ENCODE measurements at places on chromosomes 6 and 20.

DNA sequence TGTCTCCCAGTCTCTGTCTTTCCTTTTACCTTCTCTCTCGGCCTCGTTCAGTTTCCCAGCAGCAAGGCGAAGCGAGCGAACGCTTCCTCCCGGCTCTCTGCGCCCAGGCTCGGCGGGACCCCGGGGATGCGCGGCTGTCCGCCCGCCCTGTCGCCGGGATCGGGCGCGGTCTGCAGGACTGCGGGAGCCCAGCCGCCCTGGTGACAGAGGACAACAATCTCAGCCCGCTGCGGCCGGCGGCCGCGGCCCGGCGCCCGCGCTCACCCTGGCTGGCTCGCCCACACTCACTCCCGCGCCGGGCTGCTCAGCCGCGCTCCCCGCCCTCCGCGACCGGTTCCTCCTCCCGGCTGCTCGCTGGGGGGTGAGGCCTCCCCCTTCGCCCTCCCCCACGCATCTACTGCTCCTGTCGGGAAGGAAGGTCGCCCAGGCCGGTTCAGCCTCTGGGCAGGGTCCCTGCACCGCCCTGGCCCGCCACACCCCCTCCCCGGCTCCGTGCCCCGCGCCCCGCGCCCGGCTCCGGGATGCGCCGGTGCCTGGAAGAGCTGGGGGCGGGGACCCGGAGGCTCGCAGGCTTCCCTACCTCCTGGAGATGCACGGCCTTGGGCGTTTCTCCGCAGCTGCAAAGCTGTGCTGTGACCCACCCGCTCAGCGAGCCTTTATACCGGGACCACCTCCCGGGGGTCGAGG, 410 bp downstream of the SYNE1 start:
- no peak for DNase-seq

DNA sequence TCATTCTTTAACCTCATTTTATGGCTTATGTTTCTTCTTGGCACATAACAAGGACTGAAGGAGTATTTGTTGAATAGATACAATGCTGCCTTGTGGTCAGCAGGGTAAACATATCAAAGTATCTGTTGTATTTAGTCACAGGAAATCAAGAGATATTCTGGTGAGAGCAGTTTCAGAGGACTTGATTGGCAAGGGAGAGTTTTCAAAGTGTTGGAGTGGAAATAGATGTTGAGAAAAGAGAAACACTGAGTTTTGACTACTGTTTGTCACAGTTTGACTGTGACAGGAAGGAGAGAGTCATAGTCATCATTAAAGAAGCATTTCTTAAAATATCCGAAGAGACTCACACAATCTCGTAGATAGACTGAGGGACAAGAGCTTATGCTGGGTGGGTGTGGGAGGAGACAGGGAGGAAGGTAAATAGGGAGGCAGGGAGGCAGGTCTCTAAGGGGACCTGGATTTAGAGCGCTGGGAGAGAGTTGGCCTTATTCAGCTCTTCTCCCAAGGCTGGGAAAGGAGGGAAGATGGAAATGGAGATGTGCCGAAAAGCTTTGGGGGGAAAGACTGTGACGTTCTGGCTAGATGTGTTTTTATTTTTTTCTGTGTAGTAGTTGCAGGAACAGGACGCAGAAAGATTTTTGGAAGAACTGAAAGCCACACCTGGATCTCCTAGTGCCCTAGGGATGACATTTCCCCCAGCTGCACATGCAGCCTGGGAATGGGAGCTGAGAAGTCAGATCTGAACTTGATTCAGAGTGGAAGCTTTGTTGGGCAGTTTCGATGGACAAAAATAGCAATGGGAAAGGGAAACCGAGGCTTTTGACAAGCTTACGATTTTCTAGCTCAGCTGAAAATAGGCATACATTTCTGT, 65.0 kb upstream of the IFNGR1 start:
- no peak for DNase-seq

DNA sequence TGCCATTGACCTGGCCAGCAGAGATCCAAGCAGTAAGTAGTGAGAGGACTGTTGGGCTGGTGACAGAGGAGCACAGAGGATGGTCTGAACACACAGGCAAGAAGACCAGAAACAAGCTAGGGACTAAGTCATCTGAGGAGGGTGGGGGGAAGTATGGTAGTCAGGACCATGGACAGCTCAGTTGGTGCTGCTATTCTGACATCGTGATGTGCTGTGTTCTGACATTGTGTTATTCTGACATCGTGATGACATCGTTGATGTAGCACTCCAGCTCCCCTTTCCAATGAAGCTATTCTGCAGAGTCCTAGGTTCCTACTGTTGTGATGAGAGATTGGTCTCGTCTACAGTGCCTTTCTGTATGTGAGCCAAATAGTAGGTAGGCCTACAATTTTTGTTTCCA, 28.7 kb downstream of the CFAP206 start:
- DNase-seq, result peak; percentile 16

GRCh38 chr6:20334334-20334733, 67.3 kb upstream of the E2F3 start:
- no peak for DNase-seq

- DNase-seq, result no peak
Measured at GRCh38 chr6:53983301-53983700, 127.9 kb upstream of the MLIP start.

- DNase-seq, result no peak
Measured at GRCh38 chr6:26187981-26188635, 100.9 kb downstream of the HFE start.

- DNase-seq, result no peak
Measured at GRCh38 chr6:45036103-45036502, 292.0 kb upstream of the RUNX2 start.

DNA sequence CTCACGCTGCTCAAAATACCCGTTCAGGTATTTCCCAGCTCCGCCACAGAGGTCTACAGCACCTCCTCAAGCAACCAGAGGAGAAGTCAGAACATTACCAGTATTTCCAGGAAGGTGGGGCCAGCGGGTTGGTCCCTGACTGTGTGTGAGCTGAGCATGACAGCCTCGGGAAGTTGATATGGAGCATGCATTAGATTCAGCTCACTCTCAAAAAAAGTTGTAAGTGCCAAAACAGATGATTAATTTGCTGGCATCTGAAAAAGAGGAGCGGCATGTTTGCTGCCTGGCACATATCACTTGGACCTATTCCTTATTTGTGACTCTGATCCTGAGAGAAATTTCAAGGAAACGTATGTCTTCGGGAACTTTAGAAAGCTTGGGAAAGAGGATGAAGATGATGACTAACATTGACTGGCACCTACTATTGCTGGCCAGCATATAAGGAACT, 32.3 kb downstream of the ELOVL2 start:
- no peak for DNase-seq

DNA sequence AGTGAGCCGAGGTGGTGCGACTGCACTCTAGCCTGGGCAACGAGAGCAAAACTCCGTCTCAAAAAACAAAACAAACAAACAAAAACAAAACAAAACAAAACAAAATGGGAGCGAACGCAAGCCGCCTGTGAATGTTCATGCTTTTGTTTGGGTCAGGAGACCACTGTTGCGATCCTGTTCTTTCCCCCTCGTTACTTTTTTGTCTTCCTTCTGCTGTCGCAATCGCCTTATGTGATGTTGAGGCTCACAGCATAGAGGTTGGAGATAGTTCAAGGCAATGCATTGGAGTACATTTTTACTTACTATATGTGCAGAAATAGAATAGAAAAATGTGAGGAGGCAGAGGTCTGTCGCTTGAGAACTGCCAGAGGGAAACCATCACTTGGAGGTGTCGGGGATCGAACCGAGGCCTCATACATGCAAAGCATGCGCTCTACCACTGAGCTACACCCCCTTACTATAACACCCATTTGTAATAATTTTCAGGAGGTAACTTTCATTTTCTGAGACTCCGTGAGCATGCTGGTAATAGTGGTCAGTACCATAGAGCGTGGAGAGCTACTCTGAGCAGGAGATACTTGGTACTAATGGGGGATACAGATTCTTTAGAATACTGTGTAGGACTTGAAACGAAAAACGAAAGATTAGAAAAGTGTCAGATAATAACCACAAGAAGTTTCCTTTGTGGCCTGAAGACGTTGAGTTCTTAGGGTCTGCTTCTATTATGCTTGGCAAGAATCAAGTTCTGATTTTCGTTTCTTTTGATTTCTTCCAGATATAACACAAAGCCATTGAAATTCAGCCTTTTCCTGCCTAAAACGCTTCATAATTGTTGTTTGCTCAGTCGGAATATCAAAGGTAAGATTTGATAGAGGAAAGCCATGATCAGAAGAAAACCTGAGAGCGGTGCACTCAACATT, 121.1 kb downstream of the TRIM27 start:
- no peak for DNase-seq

DNA sequence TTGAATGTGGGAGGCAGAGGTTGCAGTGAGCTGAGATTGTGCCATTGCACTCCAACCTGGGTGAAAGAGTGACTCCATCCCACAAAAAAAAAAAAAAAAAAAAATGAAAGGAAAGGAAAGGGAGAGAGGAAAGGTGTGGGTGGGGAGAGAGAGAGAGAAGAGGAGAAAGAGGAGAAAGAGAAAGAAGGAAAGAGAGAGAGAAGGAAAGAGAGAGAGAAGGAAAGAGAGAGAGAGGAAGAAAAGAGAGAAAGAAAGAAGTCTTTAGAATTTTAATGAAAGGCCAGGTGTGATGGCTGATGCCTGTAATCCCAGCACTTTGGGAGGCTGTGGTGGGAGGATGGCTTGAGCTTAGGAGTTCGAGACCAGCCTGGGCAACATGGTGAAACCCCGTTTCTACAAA, 7.7 kb upstream of the BCAS4 start:
- no peak for DNase-seq

- no peak for DNase-seq
Measured at GRCh38 chr6:157867981-157868380, 44.9 kb downstream of the SNX9 start.

- no peak for DNase-seq
Measured at GRCh38 chr20:51610111-51610510, 67.6 kb upstream of the NFATC2 start.

- no peak for DNase-seq
Measured at GRCh38 chr6:4607793-4608192, 168.4 kb upstream of the CDYL start.

- DNase-seq, result peak; percentile 79
Measured at GRCh38 chr20:36572701-36573102, 695 bp upstream of the TGIF2 start.

GRCh38 chr6:166561771-166562359, 24.6 kb downstream of the RAMACL start:
- no peak for DNase-seq

DNA sequence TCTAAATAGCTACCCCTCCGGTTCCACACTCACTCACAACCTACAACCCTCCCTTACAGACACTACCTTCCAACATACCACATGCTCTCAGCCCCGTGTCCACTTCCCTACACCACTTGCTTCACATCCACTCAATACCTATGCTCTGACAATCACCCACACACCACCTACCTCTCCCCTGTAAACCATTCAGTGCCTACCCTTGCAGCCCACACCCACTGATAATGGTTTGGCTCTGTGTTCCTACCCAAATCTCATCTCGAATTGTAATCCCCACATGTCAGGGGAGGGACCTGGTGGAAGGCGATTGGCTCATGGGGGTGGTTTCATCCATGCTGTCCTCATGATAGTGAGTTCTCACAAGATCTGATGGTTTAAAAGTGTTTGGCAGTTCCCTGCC, 9.8 kb upstream of the ZNF343 start:
- no peak for DNase-seq

DNA sequence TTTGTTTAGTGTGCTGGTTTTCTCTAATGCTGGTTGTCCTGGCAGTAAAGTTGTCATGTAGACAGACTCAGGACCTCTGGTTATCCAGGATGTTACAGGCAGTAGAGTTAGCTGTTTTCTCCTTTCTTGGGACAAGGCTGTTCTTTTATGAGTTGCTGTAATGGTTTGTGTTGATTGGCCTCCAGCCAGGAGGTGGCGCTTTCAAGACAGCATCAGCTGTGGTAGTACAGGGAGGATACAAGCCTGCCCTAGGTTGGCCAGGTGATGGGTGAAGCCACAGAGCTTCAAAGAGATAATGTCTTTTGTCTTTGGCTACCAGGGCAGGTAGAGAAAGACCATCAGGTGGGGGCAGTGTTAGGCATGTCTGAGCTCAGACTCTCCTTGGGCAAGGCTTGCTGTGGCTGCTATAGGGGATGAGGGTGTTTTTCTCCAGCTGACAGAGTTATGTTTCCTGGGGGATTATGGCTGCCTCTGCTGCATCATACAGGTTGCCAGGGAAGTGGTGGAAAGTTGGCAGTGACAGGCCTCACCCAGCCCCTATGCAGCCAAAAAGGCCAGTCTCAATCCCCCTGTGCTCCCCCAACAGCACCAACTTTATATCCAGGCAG, 127.2 kb upstream of the TAB2 start:
- DNase-seq, result peak; percentile 46

DNA sequence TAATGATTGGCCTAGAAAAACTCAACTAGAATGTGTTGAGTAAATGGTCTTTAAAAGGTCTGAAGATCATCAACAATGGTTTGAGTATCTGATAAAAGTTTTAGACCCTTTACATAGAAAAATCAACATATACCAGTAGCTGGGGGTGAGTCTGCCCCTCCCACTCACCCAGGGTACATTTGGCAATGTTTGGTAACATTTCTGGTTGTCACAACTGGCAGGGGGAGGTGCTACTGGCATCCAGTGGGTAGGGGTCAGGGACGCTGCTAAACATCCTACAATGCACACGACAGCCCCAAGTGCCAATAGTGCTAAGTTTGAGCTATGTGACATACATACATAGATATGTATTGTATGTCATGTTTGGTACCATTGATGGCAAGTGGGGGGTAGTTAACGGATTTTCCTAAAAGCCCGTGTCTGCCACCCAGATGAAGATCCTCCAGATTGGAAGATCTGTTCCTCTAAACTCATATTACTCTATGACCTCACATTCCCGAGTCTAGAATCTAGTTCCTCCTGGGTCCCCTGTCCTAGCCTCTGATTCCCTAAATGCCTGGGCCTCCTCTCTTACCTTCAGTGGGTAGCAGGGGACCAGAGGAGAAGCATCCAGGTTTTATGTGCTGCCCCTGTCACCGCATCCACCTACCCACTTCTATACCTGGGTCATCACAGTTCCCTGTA, 2.5 kb upstream of the MMP9 start:
- no peak for DNase-seq

GRCh38 chr6:41386594-41386993, 51.2 kb downstream of the NCR2 start:
- no peak for DNase-seq

DNA sequence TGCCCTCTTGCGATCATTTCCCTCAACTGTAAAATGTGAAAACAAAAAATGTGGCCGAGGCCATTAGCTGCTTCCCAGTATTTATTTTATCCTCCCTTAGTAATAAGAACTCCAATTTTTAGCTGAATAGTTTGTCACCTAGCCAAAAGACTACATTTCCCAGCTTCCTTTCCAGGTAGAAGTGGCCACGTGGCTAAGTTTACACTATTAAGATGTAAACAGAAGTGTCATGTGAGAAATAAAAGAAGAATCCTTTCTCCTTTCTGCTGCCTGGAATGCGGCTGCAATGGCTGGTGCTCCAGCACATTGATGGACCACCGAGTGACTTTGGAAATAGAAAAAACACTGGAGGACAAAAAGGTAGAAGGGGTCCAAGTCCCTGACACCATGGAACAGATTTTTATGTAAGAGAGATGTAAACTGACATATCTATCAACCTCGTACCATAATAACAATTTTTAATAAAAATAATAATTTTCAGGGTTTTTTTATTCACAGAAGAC, 268.8 kb downstream of the PKHD1 start:
- no peak for DNase-seq

GRCh38 chr6:83260577-83260976, 67.4 kb downstream of the RWDD2A start:
- no peak for DNase-seq
